Ureter (tissue), 1 donor: ENCODE measurements at places on chromosomes 5 and 9.

DNA sequence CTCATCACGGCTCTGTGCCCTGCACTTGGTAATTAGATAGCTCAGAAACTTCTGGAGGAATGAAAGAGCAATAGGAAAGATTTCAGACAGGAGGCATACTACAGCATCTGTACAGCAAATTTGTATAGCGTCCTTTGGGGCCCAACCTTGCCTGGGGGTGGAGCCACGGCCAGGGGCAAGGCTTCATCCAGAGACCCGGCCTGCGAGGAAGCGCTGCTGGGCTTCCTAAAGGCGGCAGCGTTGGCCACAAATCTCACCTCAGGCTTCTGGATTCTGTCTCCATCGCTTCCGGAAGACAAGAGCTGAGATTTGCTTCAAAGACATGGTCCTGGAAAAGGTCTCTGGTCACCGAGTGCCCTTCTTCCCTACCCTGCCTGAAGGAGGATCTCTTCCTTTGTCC lies 12.2 kb upstream of the SPATA31D1 start:
- DNase-seq: no peak

- no peak for DNase-seq
Observed at GRCh38 chr9:71521132-71521531, 247.2 kb downstream of the CEMIP2 start.

DNA sequence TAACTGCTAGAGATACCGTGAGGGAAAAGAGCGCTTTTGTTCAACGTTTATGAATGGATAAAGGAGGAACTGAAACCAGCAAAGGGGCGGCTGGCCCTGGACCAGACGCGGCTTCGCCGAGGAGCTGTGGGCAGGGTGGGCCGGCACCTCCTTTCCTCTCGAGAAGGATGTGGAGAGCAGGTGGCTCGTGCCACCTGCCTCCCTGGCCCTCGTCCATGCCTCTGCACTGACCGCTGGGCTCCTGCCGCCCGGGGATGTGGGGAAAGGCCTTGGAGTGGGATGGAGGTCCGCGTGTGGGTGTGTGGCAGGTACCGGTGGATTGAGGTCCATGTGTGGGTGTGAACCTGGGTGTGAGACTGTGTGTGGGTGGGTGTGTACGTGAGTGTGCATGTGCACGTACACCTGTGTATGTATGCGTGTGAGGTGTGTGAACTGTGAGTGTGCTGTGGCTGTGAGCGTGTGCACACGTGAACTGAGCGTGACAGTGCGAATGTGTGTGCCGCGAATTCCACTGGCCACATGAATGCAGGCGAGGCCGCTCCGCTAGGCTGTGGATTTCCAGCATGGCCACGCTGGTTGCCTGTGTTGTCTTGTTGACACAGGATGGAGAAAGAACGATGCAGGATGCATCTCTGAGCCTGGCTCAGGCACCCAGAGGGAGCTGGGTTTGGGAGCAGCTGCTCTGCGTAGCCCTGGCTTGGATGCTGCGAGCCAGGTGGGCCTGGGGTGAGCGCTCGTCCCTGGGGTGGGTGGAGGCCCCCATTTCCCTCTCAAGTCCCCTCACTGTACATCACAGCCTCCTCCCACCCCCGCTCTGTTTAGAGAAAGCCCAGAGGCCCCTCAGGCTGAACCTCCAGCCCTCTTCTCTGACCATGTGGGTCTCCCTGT lies 4.4 kb upstream of the CEP72 start:
- DNase-seq: no peak

DNA sequence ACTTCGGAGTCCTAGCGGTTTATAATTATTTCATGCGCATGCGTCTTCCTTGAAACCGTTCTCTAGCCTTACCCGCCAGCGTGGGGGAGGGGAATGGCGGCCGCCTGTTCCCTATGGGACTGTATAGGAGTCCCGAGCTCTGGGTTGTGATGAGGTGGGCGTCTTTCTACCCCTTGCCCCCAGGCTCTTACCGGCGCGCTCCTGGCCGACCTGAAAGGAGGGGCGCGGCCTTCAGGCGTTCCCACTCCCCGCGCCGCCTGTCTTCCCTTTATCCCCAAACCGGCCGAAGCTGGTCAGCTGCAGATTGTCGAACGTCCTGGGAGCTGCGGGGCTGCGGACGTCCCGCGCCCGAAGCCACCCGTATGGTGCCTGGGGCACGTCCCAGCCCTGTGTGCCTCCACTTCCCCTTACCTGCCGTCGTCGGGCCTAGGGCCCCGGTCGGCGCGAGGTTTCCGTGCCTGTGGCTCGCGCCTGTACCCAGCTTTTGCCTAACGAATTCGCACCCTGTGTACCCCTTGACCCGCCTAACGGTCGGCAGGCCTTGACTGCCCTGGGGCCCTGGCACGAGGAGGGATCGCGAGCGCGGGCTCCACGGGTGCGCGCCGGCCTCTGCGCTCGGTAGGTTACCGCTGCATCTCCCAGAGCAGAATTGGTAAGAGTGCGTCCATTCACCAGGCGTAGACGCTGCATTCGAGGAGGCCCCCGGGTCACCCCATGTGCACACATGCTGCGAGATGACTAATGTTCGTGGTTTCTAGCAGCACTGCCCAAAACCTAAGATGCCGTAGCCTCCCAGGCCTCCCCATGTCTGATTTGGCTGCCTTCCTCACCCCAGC lies 653 bp upstream of the HNRNPH1 start:
- DNase-seq: peak; percentile 56

- DNase-seq: no peak
Observed at GRCh38 chr9:131263701-131264100, 12.6 kb downstream of the FAM78A start.

DNA sequence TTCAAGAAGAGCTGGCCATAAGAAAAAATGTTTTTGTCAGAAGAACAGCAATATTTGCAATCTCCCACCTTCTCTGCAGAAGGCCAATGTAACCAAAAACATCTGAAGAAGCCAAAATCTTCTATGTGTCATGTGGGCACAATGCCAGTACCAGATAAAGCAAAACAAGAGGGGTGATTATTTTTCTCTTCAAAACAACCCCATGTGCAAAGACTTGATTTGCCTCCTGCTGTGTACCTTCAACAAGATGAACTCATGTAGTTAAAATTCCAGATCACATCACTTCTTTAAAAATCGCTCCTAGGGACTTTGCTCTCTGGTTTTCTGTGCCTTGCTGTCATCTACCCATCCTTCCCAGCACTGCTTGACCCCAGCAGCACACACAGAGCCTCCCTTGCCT lies 134.0 kb upstream of the MAP3K1 start:
- DNase-seq: no peak

DNA sequence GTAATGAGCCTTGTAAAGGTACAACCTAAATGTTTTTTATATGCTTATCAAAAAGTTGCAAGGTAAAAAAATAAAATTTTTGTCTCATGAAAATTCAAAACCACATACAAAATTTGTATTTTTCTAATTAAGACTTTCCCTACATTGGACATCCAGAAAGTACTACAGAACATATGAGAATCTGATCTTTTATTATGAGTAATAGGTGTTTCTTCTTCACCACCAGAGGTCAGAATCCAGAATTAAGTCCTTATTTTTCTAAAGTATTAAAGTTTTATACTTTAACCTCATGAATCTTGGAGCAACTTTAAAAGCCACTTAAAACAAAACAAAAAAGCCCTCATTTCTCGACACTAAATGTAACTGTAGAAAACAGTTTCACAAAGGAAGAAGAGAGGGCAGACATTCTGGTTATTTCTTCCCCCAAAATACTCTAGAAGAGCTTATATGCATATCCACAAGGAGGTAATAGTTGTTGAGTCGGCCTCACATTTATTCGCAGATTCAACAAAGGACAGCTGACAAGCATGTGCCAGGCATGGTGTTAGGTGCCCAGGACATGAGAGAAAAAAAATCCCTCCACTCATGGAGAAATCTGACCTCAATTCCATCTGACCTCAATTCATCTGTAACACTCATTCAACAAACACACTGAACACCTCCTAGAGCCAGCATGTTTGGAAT lies 69.3 kb downstream of the MLLT3 start:
- no peak for DNase-seq

DNA sequence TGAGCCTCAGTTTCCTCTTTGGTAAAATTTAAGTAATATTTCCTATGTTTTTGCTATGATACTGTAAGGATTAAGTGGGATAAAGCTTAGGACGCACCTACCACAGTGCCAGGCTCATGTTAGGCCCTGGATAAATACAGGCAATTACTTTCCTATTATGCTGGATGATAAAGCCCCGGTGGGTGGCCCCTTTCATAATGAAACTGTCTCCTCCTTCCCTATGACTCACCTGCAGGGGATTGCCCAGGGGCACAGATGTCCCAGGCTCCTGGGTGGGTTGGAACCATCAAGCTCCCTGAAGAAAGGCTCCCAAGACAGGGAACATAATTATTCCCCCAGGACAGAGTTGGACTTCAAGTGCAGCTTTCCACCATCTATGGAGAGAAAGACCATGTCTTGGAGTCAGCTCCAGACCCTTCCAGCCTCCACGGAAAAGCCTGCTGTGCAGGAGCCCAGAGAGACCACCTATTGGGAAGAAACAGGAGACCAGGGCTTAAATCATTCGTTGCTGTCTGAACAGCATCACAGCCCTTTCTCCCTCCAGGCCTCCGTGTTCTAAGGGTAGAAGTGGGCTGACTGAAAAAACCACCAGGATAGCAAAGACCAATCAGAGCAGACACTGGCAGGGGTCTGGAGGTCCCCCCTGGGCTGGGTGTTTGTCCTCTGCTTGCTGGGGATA lies 43.2 kb upstream of the FOXE1 start:
- DNase-seq: no peak

DNA sequence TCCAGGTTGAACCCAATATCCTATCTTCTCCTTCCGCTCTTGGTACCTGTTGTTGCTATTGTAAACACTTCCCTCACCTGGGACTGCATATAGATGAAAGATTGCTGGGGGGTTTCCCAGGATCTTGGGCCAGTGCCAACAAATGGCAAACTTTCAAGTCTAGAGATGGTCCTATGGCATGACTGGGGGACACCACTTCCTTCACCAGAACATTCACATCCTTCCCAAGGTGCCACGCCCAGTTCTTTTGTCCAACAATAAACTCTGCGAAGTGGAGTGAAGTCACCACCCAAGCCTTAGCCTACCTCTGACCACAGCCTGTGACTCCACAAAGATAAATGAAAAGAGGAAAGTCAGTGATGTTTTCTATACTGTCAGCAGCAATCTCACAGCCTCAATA lies 34.4 kb downstream of the DOCK8 start:
- DNase-seq: no peak

DNA sequence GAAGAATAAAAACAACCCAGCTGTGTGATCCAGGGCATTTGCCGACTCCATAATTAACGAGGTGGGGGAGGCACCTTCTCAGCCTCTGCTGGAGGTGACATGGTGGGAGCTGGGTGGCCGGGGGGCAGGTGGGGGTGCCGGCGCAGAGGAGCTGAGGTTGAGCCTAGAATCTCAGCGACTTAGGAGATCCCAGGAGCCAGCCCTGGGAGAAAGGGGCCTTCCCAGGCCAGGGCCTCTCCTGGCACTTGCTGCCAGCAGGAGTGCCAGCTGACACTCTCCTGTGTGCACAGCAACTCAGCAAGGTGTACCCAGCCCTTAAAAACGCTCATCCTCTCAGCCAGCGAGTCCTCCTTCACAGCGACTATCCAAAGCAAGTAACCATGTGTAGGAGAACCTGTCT lies 62.8 kb upstream of the FCN1 start:
- DNase-seq: no peak

- DNase-seq: no peak
Observed at GRCh38 chr9:77677397-77677796, 29.3 kb upstream of the GNA14 start.

DNA sequence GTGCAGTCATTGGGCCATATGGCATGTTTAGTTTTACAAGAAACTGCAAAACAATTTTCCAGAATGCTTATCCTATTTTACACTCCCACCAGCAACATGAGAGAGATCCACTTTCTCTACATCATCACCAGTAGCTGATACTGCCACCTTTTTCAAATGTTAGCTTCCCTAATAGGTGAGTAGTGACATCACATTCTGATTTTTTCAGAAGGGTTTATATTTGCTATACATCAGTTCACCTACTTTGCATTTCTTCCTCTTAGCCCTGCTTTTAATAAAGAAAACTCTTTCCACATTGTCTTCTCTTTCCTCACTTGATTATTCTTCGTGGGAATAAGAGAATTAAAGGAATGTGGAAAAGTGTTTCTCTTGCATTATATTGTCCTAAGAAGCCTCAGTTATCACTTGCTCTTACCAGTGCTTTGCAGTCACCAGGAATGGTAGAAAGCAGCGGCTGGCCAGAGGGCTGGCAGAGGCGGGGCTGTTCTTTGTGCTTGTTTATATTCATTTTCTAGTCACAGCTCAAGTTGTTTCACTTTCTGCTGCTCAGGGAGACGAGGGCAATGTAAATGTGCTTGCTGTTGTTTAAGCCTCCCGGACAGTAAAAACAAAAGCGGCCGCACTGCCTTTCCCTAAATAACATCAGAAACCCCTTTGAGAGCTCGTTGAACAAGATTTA lies 164.8 kb downstream of the HSD17B3 start:
- peak; percentile 81 for DNase-seq

DNA sequence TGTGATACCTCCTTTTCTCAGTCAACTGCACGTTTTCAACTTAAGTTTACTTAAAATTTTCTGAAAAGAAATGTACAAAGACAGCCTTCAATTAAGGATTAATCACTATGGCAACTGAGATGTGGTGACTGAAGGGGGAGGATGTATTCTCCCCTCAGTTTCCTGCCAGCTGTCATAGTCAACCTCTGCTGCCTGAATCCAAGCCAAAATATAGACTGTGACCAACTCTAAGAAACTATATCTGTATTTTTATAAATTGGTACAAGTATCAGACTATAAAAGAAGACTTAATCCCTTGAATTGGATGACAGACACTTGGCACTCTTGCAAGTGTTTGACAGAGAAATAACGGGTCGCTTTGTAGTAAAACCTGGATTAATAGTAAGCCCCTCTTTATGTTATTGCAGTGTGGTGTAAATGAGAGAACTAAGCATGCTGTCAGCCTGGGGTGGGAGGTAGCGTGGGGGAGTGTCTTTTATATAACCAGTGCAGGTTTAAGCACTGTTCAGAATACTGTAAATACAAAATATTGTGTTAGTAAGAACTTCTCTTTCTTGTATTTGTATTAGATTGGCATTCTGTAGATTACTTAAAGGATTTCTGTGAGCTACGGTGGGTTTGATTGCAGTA lies 106.4 kb downstream of the ERCC6L2 start:
- no peak for DNase-seq

GRCh38 chr5:171405615-171406014 lies 13.8 kb upstream of the FGF18 start:
- no peak for DNase-seq

DNA sequence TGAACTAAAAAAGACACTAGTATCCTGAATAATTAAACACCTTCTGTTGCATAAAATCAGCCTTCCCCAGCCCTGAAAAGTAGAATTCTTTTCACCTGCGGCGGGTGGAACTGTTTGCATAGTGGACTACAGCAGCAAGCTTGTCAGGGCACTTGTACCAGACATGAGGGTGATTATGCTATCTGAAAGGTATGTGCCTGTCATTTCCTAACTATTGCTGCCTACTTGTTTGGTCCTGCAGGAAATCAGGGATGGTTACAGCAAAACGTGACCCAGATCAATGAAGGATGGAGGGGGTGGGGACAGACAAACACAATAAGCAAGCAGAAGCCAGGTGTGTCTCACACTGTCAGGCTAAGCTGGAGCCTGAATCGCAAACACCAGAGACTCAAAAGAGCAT lies 385.6 kb downstream of the MLLT3 start:
- peak; percentile 44 for DNase-seq
